ENCODE measurements at places on chromosomes 7 and 10.

- DNase-seq: no peak
Observed at GRCh38 chr7:71504697-71505441, 372.9 kb downstream of the GALNT17 start.

- no peak for DNase-seq
Observed at GRCh38 chr10:34996843-34997242, 93.3 kb downstream of the CUL2 start.

DNA sequence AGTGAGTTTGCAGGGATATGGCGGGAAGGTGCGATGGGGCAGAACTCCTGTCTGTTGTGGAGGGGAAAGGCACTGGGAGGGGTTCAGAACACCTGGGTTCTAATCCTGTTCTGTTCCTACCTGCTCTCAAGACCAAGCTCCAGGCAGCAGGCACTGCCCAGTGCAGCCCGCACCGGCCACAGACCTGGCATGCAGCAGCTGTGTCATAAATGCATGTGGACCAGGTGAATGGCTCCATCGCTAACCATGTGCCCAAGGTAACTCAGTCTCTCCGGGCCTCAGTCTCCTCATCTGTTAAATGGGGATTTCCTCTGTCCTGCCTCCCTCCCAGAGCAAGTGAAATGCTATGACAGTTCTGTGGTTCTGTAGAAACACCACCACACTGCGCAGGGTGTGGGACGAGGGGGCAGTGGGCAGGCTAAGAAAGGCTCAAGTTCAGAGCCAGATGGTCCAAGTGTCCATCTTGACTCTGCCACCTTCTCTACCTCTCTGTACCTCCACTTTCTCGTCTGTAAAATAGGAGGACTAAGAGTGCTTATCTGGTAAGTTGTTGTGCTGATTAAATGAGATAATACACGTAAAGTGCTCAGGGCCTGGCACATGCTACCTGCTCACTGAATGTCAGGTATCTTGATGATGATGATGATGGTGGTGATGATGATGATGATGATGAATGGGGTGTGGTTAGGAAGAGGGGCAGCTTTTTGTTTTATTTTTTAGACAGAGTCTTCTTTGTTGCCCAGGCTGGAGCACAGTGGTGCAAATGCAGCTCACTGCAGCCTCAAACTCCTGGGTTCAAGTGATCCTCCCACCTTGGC lies 22.9 kb downstream of the ATP6V1F start:
- no peak for DNase-seq

DNA sequence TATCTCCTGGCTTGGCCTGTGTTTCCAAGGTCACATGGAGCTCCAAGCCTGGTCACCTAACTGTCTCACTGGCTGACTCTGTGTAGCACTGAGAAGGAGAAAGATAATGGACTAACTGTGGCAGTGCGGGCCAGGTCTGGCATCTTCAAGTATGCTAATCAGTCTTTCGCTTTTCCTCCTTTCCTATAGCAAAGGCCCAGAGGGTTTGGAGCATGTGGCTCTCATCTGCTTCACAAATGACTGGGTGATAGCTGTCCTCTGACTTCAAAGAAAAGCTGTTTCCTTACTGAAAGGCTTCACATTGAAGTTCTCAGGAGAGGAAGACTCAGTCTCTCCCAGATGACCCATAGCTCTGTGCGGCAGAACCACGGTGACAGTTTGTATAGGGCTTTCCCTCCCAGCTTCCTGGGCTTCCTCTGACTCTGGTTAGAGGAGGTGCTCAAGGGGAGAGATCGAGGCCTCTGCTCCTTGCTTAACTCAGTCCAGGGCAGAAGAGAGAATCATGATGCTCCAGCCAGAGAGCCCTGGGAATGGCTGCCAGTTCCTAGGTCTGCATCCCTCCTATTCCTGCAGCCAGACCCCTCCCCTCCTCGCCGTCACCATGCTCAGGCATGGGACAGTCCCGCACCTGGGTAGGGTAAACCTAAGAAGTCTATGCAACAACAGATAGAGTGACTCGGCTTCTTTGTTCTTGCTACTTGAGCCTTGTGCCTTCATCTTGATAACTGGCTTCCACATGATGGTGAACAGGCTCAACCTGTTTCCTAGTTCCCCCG lies 72.3 kb downstream of the CCDC71L start:
- DNase-seq: no peak

GRCh38 chr7:24670782-24671181 lies 86.5 kb downstream of the GSDME start:
- no peak for DNase-seq

- no peak for DNase-seq
Observed at GRCh38 chr10:23190872-23191763, 994 bp upstream of the PTF1A start.

GRCh38 chr10:65565246-65565645 lies 1360.6 kb upstream of the LRRTM3 start:
- DNase-seq: no peak

DNA sequence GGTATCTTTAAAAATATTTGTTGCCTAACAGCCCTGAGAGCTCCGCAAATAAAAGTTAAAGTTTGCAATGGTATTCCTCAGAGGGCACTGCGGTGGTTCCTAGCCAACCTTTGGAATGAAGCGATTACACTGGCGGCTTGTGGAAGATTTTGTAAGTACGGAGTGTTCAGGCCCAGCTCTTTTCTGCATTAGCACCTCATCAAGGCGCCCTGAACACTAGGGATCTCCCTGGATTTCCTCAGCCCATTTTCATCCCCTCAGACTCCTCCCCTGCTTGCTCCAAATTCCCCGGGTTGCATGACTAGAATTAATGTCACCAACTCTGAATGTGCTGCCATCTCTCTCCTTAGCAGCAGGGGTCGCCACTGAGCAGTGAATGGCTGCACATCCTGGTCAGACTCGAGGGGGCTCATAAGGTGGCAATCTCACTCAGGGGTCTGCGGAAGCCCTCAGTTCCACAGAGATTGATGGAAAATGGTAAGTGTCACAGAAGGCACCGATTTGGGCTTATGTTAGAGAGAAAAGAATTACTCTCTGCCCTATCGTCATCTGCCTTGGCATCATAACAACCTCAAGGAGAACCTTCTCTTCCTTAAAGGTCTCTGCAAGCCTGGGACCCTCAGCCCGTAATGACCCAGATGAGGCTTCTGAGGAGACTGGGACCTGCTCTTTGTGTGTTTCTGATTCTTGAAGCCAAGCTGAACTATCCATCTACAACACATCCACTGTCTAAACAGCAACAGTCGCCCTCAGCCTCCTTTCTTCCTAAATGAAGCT lies 262.8 kb upstream of the AOAH start:
- peak; percentile 25 for DNase-seq

- no peak for DNase-seq
Observed at GRCh38 chr10:59434463-59435321, 72.3 kb upstream of the FAM13C start.

DNA sequence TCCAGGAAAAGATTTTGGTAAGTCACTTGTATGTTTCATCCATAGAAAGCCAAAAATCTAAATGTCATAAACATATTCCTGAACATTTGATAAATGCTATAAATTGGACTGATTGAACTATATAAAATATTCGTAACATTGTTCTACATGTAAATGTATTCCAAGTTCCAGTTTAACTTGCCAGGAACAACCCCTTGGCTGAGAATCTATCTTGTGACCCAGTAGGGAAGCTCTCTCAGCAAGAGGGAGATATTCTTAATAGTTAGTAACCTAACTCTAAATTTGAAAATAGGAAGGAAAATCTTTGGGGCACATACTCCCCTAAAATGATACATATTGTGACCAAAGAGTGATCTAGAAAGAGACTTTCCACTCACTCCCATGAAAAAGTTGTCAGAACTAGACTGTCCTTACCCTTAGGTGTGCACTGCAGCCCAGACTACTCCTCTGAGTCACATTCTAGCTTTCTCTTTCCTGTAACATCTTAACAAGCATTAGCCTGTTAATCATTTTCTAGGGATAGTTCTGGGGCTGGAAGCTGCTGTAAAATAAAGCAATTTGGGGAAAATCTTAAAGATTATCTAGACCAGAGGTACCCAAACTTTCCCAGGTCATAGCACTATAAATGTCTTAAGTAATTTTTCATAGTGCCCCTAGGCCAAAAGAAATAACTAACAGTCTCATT lies 73.7 kb upstream of the SKAP2 start:
- DNase-seq: no peak

- DNase-seq: no peak
Observed at GRCh38 chr10:111107023-111107422, 30.2 kb downstream of the ADRA2A start.

DNA sequence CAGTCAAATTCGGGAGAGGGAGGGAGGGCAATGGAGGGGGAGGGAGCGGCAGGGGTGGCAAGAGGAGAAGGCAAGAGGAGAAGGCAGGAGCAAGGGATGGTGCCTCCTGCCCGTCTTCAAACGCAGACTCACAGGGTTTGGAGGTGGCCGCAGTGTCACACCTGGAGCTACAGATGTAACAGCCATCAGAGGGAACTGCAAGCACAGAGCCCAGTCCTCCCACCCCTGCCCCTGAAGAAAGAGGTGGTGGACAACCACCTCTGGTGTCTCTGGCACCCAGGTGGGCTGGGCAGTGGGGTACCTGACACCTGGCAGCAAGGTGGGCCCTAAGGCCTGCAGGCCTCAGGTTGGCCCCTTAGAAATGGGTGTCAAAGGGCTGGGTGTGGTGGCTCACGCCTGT lies 67.0 kb upstream of the SDK1 start:
- DNase-seq: no peak

DNA sequence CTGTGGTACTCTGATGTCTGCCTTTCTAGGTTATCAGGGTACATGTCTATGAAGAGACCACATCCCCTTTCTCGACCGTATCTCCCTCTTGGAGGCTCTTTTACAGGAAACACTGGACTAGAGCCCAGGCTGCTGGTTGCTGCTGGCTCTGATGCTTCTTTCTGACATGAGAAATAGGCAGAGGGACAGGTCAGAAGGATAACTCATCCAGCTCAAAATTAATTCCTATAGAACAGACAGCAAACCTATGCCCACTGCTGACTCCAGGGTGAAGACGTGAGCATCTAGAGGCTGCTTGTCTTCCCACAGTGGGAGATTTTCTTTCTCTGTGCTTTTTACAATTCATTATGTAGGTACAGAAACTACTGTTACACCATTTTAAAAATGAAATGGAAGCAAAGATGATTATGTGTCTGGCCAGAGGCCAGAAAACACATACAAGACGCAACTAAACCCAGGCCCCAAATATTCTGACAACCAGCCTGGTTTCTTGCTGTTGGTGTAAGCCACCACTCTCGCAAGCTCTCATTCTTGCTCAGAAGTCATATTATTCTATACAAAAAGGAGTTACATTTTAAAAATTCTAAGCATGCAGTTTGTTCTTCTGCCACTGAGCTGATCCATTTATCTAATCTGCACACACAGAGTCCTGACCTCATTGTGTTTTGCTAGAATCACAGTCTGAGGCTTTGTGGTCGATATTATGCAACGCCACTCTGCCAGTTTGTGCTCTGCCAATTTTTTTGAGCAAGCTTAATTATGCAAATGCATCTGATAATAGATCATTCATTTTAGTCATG lies 424.3 kb downstream of the KIF20B start:
- DNase-seq: no peak
